ENCODE measurements at places on chromosomes 4 and X.
A peak's percentile ranks its signal among the peaks of the same experiment; 100 is the strongest.

DNA sequence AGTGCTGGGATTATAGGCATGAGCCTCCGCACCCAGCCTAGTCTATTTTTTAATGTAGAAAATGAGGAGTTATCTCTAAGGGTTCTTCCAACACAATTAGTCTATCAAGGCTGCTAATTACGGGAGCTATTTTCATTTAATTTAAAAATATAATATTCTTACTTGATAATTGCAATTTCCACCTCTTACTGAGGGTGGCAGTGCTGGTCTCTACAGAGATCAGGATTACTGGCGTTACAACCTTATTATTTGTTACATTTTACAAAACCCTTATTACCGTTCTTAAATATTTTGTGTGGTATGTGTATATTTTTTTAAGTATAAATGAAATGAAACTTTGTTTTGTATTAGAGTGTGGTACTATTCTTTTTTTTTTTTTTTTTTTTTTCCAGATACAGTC is 17.6 kb upstream of the GK start:
- DNase-seq = no peak

DNA sequence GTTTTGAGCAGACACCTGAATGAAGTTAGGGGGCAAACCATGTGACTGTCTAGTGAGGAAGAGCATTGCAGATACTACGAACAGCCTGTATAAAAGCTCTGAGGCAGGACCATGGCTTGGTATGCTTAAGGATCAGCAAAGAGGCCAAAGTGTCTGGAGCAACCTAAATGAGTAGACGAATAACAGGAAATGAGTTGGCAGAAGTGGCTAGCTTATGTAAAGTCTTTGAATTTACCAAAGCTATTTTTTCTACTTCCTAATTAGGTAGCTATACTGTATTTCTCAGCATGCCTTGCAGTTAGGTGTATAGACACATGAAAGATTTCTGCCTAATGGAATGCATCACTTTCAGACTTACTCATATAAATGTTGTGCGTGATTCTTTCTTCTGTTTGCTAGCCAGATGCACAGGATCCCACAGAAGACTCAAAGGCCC is 9.3 kb upstream of the GPRIN3 start:
- no peak for DNase-seq

DNA sequence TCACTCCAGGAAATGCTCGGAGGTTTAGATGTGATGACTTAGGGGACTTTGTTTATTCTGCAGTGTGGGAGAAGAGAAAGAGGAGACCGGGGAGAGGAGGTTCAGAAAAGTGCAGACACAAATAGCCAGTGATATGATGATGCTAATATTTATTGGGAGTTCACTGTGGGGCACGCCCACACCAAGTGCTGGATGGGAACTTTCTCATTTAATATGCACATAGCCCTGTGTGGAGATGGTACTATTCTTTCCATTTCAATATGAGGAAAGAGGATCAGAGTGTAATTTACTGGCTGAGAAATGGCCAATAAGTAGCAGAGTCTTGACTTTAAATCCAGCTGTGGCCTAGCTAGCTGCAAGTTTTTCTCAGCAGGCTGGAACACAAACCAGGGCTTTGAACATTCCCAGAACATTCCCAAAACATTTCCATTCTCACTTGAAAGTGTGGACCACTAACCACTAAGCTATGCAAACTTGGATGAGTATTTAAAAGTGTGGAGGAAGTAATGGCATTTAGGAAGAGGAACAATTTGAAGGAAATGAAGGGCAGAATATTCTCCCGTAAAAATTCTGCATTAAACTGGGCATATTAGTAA is 231.7 kb downstream of the HS3ST1 start:
- no peak for DNase-seq

- DNase-seq = no peak
Observed at GRCh38 chrX:5681159-5681558, 547.5 kb downstream of the NLGN4X start.

GRCh38 chrX:25968920-25969319 is 169.2 kb upstream of the MAGEB18 start:
- no peak for DNase-seq

- no peak for DNase-seq
Observed at GRCh38 chrX:134908356-134908755, 82.4 kb upstream of the SMIM10 start.

DNA sequence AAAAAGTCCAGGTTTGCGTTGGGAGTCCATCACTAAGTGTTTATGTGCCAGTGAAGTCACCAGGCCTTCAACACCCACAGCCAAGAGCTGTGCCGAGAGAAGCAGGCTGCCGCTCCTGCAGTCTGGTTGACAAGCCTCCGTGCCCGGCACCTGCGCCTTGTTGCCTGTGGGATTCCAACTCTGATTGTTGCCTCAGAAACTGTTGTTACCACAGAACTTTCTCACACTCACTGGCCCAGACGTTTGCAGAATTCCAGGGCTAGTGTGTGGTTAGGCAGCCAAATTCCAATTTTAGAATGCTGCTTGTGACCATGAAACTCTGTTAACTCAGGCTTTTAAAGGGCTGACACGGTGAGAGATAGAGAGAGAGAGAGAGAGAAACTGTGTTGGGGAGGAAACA is 119.5 kb upstream of the LIMCH1 start:
- DNase-seq = no peak

DNA sequence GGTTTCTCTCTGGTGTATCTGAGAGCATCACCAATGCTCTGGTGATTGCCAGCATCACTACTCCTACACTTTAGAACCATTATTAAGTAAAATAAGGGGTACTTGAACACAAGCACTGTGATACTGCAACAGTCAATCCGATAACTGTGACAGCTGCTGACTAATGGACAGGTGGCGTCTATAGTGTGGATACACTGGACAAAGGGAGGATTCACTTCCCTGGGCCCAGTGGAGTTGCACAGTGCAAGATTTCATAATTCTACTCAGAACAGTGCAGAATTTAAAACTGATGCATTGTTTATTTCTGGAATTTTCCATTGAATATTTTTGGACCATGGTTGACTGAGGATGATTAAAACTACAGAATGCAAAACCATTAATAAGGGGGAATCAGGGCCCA is 97.8 kb downstream of the SHROOM3 start:
- no peak for DNase-seq

DNA sequence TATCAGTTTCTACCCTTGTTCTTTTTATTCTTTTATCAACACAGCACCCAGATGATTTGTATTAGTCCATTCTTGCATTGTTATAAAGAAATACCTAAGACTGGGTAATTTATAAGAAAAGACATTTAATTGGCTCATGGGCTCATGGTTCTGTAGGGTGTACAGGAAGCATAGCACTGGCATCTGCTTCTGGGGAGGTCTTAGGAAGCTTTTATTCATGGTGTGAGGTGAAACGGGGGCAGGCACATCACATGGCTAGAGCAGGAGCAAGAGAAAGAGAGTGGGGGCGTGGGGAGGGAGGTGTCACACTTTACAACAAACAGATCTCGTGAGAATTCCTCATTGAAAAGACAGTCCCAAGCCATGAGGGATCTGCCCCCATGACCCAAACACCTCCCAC is 285.3 kb downstream of the SMARCA1 start:
- no peak for DNase-seq

- no peak for DNase-seq
Observed at GRCh38 chr4:18242919-18243693, 221.6 kb upstream of the LCORL start.

GRCh38 chr4:43341741-43342140 is 449.2 kb downstream of the GRXCR1 start:
- no peak for DNase-seq

GRCh38 chr4:90027565-90027964 is 99.6 kb upstream of the CCSER1 start:
- DNase-seq = no peak

DNA sequence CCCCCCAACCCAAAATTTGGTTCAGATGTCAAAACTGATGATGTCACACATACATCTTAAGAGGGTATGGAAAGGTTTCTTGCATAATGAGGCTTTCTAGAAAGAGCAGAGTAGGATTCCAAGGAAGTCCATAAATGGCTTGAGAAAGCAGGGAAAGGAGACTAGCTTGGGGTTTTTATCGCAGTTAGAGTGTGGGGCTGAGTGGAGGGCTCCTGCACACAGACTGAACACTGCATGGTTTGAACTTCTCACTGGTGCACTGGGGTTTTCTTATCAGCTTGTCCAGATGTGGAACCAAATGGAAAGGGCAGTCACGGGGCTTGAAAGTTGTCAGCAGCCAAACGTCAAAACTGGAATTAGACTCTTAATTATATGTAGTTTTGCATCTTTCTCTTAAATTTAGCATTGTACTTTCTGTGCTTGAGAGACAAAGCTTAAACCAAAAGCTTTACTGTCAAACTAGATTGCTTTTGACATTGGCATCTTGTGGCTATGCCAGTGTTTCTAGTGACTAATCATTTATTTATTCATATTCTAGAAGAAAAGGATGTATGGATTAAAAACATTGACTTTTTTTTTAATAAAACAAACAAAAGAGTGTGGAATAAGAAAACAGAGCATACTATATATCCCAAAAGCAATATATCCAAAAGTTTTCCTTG is 78.3 kb upstream of the STIM2 start:
- no peak for DNase-seq

DNA sequence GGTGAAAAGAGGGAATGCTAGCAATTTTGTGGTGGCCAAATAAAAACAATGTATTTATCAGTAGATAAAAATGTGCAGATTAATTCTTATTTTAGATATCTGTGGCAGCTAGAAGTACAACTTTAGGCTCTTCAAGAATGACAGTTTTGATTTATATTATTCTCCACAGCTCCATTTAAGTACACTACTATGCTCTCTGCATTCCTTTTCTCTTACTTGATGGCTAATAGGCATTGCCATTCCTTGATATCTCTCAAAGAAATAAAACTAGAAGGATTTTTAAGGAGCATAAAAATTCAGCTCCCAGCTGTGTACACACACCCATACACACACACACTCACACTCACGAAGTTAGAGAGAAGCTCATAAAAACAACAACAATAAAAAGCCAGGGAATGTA is 59.4 kb upstream of the H2AZ1 start:
- no peak for DNase-seq

- DNase-seq = no peak
Observed at GRCh38 chrX:71095033-71095432, 618 bp upstream of the FOXO4 start.

DNA sequence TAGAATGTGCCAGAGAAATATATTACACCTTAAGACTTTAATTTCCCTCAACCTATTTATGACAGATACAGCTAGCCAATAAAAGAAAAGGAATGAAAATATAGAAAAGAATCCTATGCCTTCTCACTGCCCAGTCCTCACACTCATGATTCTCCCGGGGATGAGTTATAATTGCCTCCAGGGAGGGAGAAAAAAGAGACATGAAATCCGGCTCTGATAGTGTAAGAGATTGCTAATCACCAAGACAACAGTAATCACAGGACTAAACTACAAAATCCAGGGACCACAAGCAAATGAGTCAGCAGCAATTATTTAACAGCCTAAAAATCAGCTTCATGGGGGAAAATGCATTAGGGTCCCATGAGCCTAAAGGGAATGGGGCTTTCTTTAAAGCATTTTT is 95.9 kb upstream of the DUSP21 start:
- DNase-seq = peak; percentile 16

DNA sequence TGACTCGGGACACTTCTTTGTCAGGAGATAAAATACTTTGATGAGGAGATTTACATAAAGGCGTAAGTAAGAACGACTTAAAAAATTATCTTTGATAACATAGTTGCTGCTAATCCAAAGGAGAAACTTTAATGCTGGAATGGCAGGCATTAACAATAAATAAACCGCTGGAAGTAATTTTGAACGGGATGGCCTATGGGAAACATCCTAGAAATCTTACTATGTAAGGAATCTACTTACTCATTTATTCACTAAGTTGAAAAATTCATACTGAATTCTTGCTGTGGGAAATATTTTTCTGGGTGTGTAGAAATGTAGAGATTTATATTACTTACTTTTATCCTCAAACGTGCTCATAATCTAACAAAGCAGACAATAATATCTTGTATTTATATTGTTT is 425.7 kb upstream of the ZFP42 start:
- no peak for DNase-seq

DNA sequence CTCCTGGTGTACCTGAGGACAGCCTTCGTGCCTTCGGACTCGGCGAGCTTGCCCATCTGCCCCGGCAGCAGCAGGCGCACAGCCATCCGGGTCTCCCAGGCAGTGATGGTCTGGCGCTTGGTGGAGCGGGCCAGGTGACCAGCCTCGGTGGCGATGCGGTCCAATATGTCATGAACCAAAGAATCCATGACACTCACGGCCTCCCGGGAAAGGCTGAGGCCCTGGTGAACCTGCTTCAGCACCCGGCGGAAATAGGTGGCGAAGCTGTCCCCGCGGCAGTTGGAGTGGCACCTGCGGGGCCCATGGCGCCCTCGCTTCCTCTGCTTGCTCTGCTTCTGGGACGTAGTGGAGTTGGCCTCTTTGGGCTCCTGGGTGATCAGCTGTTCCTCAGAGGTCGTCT is 350 bp downstream of the H2BW1 start:
- no peak for DNase-seq

DNA sequence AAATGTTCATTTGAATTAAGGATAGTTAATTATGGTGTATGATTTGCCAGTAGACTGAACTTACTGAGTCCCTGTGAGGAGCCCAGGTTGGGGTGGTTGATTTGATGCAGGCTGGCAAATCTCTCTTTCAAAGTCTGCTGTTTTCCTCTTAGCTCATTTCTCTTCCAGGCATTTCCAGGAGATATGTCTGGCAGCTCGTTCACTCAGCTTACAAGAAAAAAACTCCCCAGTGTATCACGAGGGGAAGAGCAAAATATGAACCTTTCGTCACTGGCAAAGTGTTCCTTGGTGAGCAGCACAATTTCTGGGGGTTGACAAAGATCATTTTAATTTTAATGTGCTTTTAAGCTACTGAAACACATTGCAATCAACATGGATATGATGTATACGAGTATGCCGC is 244.2 kb downstream of the CBLL2 start:
- DNase-seq = no peak

- no peak for DNase-seq
Observed at GRCh38 chr4:140085062-140085622, 68.8 kb downstream of the MAML3 start.

DNA sequence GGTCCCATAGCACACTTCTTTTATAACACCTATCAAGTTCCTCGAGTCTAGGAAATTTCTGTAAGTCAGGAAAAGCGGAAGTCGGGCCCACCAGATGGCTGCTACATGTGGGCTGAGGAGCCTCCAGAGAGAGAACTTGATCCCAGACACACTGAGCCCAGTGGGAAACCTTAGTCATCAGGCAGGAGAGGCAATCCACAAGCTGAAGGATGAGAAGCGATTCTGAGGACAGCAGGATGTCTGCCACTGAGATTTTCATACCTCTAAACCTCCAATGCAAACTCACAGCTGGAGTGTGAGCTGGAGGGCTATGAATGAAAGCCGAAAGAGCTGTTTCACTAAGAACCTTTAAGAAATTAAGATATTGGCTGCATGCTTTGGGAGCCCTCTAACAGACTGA is 52.6 kb upstream of the PDHA1 start:
- no peak for DNase-seq

DNA sequence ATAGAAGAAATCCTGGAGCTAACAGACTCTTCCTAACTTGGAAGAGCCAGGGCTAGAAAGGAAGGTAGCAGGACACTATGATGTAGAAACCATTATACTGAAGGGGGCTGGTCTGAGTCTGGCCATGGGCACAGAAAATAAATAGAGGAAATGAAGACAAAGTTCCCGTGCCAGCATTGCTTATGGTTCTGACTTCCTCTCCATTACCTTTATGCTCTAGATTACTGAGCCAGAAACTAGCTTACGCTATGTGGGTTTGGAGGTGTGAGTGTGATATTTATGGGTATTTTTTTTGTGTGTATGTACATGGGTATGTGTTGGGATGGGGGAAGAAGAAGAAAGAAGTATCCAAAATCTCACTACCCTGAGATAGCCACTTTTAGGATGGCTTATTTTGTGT is 148.3 kb downstream of the GLUD2 start:
- DNase-seq = no peak

- DNase-seq = no peak
Observed at GRCh38 chr4:158714937-158715336, 8.3 kb downstream of the PPID start.

Data from D721Med (cell line).